ENCODE measurements at places on chromosomes 16 and 17.

DNA sequence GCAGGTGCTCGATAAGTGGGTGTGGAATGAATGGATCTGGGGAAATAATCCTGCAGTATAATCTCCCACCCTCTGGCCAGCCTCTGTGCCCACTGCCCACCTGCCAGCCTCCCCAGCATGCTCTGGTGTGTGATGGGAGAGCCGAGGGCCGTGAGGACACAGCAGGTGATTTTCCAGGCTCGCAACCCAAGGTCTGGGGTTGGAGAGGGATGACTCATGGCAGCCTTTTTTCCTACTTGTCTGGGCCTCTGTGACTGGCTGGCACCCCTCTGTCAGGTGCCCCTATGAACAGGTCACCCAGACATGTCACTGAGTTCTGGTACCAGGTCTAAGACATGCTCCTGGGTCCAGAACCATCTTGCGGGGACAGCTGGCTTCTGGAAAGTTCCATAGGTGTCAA lies 385.7 kb upstream of the TNRC6C start:
- no peak for DNase-seq

DNA sequence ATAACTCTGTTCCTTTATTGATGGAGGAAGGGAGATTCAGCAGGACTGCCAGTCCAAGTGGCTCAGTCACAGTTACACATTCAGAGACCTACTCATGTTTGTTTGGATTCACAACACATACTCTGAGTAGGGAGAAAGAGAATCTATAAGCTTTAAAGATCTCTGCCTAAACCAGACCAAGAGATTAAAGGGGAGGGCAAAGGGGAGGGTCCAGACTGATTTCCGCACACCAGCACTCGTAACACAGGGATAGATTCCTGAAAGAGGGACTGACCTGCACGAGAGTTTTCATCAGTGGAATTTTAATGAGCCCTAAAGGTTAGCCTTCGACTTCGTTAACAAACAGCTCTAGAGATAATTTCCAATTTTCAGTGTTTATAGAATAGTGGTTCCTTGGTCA lies 71.7 kb upstream of the PMFBP1 start:
- no peak for DNase-seq

DNA sequence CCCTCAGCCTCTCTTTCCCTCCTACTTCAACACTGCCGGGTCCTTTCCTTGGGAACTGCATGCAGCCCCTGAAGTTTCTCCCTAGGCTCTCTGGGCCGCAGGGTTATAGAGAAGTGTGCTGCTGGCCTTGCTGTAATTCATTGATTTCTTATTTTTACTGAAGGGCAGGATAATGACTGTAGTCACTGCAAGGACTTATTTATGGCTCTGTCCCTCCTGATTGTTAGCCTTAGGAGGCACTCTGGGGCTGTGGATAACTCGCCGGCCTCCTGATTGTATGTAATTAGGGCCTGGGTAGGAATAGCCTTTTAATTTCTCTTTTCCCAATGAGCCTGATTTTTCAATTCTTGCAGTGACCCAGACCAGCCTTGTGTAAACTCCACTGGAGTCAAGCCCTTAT lies 138.3 kb upstream of the CDH13 start:
- no peak for DNase-seq

GRCh38 chr17:58631523-58632323 lies 60.1 kb downstream of the TEX14 start:
- peak; percentile 98 for DNase-seq

- no peak for DNase-seq
These were observed 28.9 kb downstream of the TNFRSF13B start for GRCh38 chr17:16943032-16943352.

DNA sequence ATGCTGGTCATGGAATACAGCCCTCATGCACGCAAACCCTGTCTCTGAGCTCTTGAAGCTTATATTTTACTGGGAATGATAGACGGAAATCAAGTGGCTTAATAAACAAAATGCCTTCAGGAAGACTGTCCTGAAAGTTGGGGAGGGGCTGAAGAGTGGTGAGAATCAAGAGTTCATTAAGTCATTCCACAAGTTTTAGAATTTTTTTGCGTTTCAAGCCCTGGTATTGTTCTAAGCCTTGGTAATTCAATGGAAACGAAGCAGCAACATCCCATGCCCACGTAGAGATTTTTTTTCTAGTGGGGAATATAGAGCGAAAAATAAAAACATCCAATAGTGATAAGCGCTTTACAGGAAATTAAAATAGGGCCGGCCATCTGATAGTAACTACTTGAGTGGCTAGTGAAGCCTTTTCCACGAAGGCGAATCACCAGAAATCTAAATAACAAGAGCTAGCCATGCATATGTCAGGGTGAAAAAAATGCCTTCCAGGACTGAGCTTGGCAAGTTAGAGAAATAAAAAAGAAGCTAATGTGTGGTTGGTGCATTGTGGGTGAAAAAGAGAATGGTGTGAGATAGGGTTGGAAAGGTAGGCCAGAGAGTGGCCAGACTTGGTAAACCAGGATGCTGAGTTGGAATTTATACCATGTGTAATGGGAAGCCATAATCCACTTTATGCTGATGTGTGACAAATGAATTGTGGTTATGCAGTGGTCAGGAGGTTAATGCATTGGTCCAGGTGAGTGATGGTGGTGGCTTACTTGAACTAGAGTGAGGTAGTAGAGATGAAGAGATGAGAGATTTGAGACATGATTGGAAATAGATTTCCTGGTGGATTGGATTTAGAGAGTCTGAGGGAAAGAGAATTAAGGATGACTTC lies 772 bp downstream of the PFAS start:
- DNase-seq, result no peak

GRCh38 chr17:32915245-32915644 lies 12.7 kb upstream of the TMEM98 start:
- no peak for DNase-seq

Data from retinal pigment epithelial cell (primary cell).